ENCODE measurements at places on chromosomes 4 and X. TPM values are rescaled to one million over a fixed set of nuclear protein-coding genes. Genes with fewer than 3 reads are reported as not detected.

- DNase-seq, result no peak
Observed at GRCh38 chr4:2786794-2787229, 6.1 kb upstream of the SH3BP2 start.

GRCh38 chrX:153667956-153668396 lies 5.6 kb downstream of the PNCK start:
- peak; percentile 74 for DNase-seq

GRCh38 chrX:31499109-31499508 lies 427.3 kb upstream of the FTHL17 start:
- no peak for DNase-seq

DNA sequence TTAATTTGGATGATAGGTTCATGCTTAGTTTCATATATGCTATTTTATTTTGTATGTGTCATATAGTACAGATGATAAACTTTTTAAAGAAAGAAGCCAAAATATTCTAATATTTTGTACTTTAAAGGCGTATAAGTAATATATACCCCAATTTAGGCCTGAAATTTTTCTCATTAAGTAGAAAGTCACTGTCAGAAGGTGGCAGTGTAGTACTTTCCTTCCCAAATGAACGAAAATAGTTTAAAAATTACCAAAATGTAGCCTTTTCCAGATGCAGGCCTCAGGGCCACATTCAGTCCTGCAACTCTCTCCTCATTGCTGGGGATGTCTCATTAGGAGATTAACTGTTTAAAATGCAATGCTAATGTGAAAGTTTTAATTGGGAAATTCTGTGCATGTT lies 1263.6 kb downstream of the C4orf33 start:
- peak; percentile 3 for DNase-seq

- DNase-seq, result no peak
Observed at GRCh38 chr4:8708401-8709021, 115.9 kb downstream of the CPZ start.

DNA sequence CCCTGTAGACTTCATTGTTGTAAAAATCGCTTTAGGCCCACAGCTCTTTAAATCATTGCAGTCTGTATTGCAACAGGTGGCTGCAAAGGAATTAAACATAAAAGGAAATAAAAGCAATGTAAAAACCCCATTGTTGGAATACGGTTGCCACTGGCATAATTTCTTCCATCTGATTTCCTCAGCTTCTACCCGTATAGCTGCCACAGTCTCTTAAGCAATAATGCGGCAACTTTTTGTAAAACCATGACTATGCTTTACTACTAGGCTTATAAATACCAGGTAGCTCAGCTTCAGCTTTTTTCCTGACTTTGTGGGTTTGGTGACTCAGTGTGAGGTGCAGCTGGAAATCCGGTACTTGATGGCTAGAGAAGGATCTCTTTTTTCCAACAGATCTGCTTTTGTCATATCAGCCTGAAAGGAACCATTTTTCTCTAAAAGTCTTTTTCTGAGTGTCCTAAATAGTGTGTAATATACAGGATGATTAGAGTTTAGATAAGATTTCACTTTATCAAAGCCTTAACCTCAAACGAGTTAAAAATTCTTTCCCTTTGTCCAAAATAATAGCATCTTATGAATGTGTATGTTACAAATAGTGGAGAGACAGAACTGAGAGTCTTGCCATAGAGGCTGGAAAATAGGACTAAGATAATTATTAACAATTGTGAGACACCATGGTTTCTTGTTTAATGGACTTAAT lies 268.0 kb downstream of the ADGRL3 start:
- DNase-seq, result no peak

- no peak for DNase-seq
Observed at GRCh38 chrX:69127466-69127865, 37.8 kb downstream of the PJA1 start.

GRCh38 chr4:120824946-120825345 lies 97.6 kb downstream of the PRDM5 start:
- DNase-seq, result no peak

GRCh38 chr4:15653864-15654592 lies 1.1 kb downstream of the FBXL5 start:
- peak; percentile 47 for DNase-seq

The PLAC8 gene
- polyA plus RNA-seq, result 3.3 TPM

The TENM3 gene
- 18.0 TPM for polyA plus RNA-seq

The NDP gene
- polyA plus RNA-seq, result 4.1 TPM

The DCAF8L1 gene
- not detected for polyA plus RNA-seq
